Naive thymus-derived CD4-positive, alpha-beta T cell (primary cell): ENCODE measurements at places on chromosomes 12 and 14. TPM values are rescaled to one million over a fixed set of nuclear protein-coding genes. Genes with fewer than 3 reads are reported as not detected.

PHLDA1 gene
- 4.6 TPM for total RNA-seq

KRT85 gene
- total RNA-seq: not detected

PRKD1 gene
- not detected for total RNA-seq

GPN3 gene
- 9.4 TPM for total RNA-seq

GPR68 gene
- total RNA-seq: 4.9 TPM

SNRNP35 gene
- total RNA-seq: 46.8 TPM

ATXN7L3B gene
- 38.8 TPM for total RNA-seq

CLEC4D gene
- total RNA-seq: 7.0 TPM

LRRC43 gene
- total RNA-seq: 0.40 TPM

OTX2 gene
- not detected for total RNA-seq

GIT2 gene
- 70.3 TPM for total RNA-seq

KLHL42 gene
- 27.0 TPM for total RNA-seq
